ENCODE measurements at places on chromosomes 5 and 9.

DNA sequence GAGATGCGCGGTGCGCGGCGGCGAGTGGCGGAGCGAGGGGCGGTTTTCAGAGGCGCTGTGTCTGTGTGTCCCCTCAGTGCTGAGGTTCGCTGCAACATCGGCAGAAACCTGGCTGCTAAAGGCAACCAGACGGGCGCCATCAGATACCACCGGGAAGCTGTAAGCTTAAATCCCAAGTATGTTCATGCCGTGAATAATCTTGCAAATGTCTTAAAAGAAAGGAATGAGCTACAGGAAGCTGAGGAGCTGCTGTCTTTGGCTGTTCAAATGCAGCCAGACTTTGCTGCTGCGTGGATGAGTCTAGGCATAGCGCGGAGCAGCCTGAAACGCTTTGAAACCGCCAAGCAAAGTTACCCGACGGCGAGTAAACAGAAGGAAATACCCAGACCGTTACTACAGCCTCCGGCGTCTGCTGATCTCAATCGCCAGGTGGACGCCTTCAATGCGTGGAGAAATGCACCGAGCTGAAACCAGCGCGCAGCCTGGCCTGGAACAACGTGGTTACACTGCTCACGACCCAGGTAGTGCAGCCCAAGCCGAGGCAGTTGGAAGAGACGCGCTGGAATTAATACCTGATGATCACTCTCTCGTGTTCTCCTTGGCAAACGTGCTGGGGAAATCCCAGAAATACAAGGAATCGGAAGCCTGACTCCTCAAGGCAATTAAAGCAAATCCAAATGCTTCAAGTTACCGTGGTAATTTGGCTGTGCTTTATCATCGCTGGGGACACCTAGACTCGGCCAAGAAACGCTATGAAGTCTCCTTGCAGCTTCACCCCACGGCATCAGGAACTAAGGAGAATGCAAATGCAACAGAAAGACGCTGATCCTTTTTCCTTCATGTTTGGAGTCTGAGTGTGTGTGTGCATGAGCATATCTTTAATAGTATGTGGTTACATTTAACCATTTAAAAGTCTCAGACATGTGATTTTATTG, 15.9 kb downstream of the OR2V1 start:
- DNase-seq: no peak

DNA sequence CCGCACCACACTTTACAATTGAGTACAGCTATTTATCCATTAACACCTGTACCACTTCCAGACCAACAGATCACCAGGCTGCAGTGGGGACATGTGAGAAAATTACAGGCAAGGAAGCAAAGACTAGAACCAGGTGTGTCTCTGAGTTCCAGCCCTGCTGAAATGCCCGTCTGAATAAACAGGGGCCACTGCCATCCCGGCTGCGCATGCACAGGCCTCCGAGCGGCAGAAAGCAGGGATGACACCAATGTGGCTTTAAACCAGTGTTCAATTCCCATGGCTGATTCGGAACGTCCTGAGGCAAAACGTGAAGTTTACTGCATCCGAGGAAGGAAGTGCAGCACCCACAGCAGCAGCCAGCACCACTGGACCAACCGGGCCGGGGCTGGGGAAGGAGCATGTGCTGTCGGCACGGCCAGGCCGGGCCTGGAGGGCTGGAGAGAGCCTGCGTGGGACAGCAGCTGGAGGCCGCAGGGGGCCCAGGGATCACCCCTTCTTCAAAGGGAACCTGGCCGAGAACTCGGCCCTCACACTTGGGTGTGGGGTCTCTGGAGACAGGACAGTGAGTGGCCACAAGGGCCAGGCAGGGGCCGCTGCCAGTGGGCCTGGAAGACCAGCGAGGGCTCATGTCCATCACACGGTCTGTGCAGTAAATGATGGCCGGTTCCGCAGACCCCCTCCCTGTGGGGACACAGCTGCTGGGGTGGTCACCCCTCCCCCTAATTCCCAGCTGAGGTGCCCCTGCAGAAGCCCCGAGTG, 33.0 kb upstream of the SLC12A7 start:
- no peak for DNase-seq

DNA sequence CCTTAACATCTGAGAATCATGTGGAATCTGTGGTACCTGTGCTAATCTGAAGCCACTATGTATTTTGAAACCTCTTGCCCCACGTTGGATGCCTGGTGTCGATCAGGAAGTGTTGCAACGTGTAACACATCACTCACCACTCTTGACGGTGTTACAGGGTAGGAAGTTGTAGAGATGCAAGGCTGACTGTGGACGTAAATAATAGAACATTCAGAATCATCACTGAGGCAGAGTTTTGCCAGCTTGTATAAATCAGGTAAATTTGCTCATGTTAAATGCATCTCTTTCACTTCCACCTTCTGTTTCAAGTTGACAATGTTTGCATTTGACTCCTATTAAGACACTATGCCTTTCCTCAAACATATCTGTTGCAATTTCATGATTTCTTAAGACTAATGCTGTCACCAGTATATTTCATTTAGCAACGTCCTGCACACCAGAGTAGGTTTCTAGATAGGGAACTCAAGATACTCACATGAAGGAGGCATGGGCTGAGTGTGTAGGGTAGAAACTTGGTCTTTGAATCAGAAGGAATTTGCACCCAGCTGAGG, 38.1 kb downstream of the BASP1 start:
- DNase-seq: no peak

DNA sequence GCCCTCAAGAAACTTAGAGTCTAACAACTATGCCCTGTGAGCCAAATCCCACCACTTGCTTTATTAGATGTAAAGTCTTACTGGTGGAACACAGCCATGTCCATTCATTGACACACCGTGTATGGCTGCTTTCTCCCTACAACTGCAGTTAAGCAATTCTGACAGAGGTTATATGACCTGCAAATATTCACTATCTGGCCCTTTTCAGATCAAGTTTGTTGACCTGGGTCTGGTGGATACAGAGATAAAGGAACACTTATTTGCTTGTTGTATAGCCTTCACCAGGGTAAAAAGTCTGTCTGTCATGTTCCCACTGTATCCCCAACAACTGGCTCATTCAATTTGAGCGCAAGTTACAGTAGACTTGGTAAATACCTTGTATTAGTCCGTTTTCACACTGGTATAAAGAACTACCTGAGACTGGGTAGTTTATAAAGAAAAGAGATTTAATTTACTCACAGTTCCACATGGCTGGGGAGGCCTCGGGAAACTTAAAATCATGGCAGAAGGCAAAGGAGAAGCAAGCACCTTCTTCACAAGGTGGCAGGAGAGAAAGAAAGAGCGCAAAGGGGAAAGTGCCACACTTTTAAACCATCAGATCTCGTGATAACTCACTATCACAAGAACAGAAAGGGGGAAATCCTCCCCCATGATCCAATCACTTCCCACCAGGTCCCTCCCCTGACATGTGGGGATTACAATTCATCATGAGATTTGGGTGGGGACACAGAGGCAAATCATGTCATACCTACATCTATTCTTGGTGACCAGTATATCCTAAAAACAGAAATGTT, 27.9 kb downstream of the DEPDC1B start:
- DNase-seq: no peak

DNA sequence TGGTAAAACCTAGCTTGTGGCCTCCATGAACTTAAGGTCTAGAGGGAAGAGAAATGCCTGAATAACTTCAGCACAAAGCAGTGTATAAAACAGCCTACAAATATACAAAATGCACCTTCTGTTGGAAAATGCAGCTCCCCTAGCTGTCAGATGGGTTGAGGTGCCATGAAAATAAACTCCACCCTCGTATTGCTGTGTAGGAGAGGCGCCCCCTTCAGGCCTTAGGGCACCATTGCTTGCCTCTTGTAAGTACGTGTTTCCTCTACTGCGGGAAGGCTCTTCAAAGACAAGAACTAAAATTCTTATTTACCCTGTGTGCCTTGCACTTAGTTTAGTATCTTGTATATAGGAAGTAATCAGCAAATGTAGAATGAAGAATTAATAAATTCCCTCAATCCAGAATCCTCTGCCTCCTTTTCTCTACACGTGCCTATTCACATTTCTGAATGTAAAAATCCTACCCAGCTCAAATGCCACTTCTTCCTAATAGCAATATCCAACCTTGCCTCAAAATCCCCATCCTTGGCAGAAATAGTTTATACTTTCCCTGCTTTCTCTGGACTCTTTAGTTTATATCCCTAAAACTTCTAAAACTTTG, 393.7 kb upstream of the PDE4D start:
- DNase-seq: no peak

DNA sequence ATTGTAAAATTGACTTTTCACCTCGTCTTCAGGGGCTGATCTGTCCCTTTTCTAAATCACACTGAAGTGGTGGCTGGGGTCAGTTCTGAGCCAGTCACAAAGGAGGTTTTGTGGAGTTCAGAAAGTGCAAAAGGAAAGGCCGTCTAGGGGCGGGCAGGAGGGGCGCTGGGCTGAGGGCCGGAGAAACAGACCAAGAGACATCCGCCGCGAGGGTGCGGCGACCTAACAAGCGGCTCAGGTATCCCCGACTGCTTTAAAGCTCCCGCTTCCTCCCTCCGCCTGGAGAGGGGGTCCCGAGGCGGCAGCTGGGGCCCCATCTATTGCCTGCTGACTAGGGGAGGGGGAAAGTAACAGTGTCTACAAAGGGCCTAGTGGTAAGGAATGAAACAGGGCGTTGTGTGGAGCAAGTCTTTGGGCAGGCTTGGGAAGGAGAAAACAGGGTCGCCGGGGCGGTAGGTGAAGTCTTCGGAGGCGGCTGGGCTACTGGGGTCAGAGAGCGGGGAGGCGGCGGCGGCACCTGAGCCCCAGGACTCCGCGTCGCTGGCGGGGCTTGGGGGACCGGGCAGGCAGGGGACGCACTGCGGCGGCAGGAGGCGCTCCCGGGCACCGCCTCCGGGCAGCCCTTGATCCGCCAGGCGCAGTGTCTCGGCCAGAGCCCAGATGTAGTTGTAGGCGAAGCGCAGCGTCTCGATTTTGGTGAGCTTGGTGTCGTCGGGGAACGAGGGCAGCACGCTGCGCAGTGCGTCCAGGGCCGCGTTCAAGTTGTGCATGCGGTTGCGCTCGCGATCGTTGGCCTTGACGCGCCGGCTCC, 950 bp downstream of the NEUROG1 start:
- DNase-seq: no peak

GRCh38 chr5:36452424-36453006, 150.8 kb upstream of the RANBP3L start:
- DNase-seq: no peak

DNA sequence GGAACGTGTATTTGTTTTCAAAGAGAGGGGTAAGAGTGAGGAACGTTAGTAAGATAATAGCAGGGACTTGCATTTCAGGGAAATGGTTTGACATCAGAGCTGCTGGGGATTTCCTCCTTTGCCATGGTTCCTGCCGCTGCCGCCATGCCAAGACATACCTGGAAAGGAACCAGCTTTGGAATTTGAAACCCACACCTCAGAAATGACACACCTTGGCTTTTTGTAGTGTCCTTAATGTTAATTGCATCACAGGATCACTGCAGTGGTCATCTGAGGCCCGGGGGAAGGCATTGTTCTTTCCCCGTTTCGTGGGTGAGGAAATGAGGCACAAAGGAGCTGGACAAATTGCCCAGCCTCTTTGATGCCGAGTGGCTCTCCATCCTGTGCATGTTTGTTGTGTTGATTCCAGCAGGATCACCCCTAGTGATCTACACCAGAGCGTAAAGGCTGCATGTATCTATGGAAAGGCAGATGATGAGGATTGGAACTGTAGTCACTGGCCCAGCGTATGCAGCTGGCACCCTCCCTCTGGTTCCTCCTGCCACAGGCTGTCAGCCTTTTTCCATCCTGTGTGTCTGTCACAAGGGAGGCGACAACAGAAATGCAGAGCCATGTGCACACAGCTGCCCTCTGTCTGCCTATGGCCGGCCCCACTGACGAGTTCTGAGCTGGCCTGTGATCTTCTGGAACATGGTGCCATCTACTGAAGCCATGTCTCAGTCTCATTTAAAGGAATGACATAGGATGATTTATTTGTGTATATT, 37.8 kb downstream of the SLC46A2 start:
- no peak for DNase-seq

GRCh38 chr5:119966028-119966427, 336.7 kb downstream of the FAM170A start:
- no peak for DNase-seq

GRCh38 chr5:43685252-43685950, 82.4 kb downstream of the NNT start:
- DNase-seq: no peak

DNA sequence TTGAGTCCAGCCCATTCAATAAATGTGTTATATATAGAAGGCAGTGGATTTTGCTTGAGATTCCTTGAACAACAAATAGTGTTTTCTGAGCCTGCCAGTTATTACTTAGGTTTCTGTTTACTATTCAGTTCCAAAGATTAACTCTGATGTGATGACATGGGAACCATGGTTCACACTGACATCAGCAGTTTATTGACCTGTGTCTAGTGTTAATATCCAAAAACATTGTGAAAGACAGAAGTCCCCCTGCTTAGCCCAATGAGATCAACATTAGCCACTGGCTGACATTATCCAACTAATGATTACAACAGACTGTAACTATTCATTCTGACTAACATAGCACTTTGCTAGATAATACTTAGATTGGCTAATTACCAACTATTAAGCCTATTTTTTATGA, 14.9 kb downstream of the APBA1 start:
- no peak for DNase-seq

DNA sequence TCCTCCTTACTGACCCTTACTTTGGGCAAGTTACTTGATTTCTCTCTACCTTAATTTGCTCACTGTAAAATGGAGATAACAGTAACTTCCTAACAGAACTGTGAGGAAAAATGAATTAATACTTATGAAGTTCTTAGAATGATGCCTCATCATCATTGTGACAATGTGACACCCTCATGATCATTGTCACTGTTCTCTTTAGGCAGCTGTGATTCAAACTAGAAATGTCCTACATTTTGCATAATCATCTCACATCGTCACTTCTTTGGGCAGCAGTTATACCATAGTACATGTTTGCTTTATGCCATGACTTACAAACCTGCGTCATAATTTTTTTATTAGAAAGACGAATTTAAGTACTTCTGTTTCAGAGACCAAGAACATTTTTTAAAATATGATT, 9.7 kb downstream of the SLC30A5 start:
- no peak for DNase-seq

DNA sequence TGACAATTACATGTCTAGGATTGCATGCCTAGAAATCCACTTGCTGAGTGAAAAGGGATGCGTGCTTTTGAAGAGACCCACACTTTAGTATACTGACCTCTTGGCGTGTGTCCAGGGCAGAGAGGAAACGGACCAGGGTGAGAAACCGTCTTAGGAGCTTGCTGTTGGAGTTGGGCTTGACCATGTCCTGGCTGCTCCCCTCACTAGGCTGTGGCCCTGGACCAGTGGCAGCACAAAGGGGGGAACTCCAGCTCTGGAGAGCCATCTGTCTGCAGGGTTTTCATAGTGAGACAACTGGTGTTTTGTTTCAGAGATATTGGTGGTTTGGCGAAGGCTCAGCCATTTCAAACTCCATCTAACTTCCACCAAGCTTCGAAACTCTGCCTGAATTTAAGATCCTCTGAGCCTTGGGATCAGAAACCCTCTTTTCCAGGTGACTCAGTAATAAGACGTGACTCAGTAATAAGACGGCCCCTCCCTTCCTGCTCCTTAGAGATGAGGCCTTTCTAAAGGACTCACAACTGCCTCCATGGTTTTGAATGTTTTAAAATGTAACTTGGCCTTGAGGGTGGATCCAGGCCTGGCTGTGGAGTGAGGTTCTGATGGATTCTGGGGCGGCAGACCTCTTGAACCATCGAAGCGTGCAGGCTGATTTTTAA, 165.8 kb downstream of the MELK start:
- no peak for DNase-seq

- DNase-seq: no peak
Measured at GRCh38 chr5:90802474-90803317, 244.1 kb downstream of the ADGRV1 start.
